ENCODE measurements at places on chromosomes 2 and 18. TPM values are rescaled to one million over a fixed set of nuclear protein-coding genes. Genes with fewer than 3 reads are reported as not detected.

Gene ACOXL
- polyA plus RNA-seq, result 0.16 TPM

- DNase-seq, result no peak
Observed at GRCh38 chr2:202721621-202722020, 86.9 kb downstream of the FAM117B start.

DNA sequence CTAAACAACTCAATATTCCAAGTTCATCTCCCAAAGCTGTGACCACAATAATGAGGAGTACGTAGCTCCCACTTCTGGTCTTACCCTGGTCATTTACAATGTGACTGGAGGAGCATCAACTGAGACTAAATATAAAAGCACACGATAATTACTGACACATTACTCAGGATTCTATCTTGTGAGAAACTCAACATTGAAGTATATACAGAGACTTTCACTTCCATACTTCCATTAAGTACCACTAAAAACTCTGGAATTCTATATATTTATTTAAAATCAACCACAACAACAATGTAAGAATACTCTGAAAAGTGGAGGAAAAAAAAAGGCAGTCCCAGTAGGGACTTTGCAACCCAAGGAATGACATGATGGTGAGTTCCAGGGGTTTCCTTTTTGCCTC lies 61.4 kb downstream of the XDH start:
- no peak for DNase-seq

Gene SLC9A4
- polyA plus RNA-seq, result not detected

DNA sequence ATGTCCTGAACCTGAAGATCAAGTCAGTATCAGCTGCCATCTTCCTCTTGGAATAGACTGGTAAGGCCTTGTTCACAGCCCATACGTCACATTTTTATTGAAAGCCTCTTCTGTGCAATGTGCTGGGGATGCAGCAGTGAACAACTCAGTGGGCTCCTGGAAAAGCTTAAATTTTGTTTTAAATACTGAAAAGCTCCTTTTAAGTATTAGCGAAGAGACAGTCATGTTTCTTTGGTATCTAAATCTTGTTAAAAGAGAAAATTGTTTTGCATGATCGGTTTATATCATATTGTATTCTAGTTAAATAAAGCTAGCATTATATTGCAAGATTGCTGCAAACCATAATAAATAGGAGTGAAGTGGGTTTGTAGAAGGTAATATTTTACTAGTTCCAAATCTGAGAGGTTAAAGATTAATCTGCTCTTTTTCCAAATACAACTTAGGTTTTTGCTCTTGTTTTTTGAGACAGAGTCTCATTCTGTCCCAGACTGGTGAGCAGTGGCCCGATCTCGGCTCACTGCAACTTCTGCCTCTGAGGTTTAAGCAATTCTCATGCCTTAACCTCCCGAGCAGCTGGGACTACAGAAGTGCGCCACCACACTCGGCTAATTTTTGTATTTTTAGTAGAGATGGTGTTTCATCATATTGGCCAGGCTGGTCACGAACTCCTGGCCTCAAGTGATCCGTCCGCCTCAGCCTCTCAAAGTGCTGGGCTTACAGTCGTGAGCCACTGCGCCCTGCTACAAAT lies 1.6 kb upstream of the RMDN2 start:
- no peak for DNase-seq

Gene PLEKHA3
- polyA plus RNA-seq, result 15.8 TPM

- no peak for DNase-seq
Observed at GRCh38 chr18:9287036-9287435, 47.5 kb upstream of the TWSG1 start.

Gene GALNT14
- 27.4 TPM for polyA plus RNA-seq

- no peak for DNase-seq
Observed at GRCh38 chr2:127226520-127227263, 6.6 kb upstream of the CYP27C1 start.

Gene MGAT4A
- 0.17 TPM for polyA plus RNA-seq

- DNase-seq, result no peak
Observed at GRCh38 chr18:35267809-35268208, 22.2 kb downstream of the ZSCAN30 start.

- DNase-seq, result no peak
Observed at GRCh38 chr2:129071531-129071930, 752.9 kb upstream of the HS6ST1 start.

DNA sequence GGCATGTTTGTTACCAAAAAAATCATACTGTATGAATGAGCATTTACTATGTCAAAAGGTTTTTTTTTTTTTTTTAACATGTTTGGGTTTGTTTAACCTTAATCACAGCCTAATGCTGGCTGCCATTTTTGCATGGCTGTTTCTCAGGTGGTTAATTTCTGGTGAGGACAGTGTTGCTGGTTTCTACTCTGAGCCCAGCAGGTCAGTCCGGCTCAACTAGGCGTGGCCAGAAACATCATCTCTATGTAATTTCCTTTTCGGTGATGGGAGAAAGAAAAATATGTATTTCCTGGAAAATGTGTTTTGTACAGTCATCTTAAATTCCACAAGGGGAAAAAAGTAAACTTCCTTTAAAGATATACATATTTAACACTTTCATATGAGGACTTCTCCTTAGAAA lies 24.9 kb upstream of the BZW1 start:
- DNase-seq, result peak; percentile 56

Gene ABHD1
- polyA plus RNA-seq, result not detected

- DNase-seq, result no peak
Observed at GRCh38 chr2:229104974-229105387, 166.1 kb downstream of the PID1 start.

- DNase-seq, result no peak
Observed at GRCh38 chr2:20667151-20667530, 197 bp downstream of the GDF7 start.

GRCh38 chr2:10599921-10600320 lies 89.9 kb downstream of the NOL10 start:
- no peak for DNase-seq

Gene ADAM17
- 14.3 TPM for polyA plus RNA-seq

Gene EMILIN1
- 0.03 TPM for polyA plus RNA-seq

DNA sequence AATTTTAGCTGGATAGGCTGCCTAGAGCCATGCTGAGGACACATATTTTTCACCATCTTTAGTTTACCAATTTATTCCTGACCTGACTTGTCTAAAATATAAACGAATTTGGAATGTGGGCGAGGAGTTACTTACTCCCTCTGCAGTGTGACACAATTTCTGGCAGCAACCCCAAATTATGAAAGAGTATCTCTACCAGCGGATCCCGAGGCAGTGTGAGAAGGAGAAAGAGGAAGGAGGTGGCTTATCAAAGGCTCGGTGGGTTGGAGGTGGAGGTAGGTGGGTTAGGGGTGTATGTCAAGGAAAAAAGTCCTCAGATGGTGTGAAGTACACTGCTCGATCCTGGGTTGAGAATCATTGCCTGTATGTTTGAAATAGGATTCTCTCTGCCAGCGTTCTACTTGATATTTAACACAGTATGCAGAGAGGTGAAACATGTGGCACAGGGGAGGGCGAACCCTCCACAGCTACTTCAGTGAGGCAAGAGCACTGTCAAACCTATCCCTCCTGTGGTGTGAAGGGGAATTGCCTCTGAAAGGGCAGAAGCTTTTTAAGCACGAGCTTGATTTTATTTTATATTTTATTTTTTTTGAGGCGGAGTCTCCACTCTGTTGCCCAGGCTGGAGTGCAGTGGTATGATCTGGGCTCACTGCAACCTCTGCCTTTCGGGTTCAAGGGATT lies 76.0 kb downstream of the RFTN2 start:
- DNase-seq, result no peak

Gene BMP10
- polyA plus RNA-seq, result not detected

Gene ARHGAP15
- polyA plus RNA-seq, result 0.21 TPM

- no peak for DNase-seq
Observed at GRCh38 chr2:11684894-11685460, 15.0 kb upstream of the NTSR2 start.

- no peak for DNase-seq
Observed at GRCh38 chr2:19122220-19122619, 236.2 kb downstream of the OSR1 start.

Gene MERTK
- polyA plus RNA-seq, result 0.14 TPM

Gene SERPINB12
- 0.05 TPM for polyA plus RNA-seq

DNA sequence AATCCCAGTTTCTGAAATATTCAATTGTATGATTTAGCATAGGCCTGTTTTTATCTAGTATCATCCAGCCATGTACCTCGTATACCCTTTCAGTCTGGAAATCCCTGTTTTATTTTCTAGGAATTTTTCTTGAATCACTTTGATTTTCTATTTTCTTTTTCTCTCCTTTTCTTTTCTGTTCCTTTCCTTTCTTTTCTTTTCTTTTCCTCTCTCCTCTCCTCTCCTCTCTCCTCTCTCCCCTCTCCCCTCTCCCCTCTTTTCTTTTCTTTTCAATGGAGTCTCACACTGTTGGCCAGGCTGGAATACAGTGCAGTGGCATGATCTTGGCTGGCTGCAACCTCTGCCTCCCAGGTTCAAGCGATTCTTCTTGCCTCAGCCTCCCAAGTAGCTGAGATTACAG lies 63.5 kb downstream of the SMCHD1 start:
- no peak for DNase-seq

Gene INHBB
- 0.01 TPM for polyA plus RNA-seq

GRCh38 chr2:201448061-201448460 lies 3.2 kb downstream of the TRAK2 start:
- DNase-seq, result no peak

- no peak for DNase-seq
Observed at GRCh38 chr18:73983496-73983895, 164.1 kb downstream of the FBXO15 start.

Gene RANBP2
- polyA plus RNA-seq, result 18.4 TPM

DNA sequence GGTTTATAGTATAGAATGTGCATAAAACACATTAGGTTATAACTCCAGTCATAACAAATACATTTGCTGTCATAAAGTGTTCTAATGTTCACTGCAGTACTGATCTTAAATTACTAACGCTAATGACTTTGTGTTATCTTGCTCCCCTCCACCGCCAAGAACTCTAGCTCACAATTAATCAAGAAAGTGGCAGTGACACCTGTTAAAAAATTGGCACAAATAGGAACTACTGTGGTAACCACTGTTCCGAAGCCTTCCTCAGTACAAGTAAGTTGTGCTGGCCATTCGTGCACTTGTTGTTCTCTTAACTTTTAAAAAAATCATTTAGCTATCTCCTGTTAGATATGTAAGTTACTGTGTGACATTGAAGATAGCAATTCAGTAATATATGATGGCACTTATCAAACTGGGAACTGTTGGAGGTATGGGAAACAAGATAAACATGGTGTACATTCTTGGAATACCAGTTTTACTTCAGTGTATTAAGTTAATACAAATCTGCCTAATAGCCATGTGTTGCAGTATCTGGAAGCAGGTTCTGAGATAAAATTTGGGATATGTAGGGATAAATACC lies 41.2 kb downstream of the TAF4B start:
- DNase-seq, result no peak

All from keratinocyte (primary cell).